ENCODE measurements at places on chromosomes 4 and X. TPM values are rescaled to one million over a fixed set of nuclear protein-coding genes. Genes with fewer than 3 reads are reported as not detected.

DNA sequence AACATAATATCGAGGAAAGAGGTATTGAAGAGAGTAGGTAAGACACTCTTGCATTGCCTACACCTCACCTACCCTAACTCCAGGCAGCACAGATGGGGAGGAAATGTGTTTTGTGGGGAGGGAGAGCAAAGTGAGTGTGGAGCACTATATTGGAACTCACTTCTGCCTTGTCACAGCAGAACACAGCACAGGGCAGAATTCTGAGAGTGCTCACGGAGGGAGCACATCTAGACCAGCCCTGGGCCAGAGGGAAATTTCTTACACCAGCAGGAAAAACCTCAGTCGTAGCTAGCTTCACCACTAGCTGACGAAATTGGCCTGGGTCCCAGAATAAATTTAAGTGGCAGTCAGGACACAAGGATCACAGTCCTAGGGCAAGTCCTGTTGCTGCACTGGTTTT is 517.3 kb downstream of the TMA16 start:
- no peak overlapping the region for H3K27ac ChIP-seq
- peaks cover 4% of the 10 kb centered on the region for H3K4me1 ChIP-seq
- H3K36me3 ChIP-seq: no peaks in the 10 kb centered on the region
- H3K4me3 ChIP-seq: no peak overlapping the region

- H3K36me3 ChIP-seq: no peaks in the 10 kb centered on the region
- H3K4me3 ChIP-seq: no peak overlapping the region
- peaks cover 30% of the 10 kb centered on the region for H3K4me1 ChIP-seq
- no peak for DNase-seq
- H3K27ac ChIP-seq: no peak overlapping the region
Measured at GRCh38 chr4:145527773-145528172, 46.1 kb downstream of the SMAD1 start.

DNA sequence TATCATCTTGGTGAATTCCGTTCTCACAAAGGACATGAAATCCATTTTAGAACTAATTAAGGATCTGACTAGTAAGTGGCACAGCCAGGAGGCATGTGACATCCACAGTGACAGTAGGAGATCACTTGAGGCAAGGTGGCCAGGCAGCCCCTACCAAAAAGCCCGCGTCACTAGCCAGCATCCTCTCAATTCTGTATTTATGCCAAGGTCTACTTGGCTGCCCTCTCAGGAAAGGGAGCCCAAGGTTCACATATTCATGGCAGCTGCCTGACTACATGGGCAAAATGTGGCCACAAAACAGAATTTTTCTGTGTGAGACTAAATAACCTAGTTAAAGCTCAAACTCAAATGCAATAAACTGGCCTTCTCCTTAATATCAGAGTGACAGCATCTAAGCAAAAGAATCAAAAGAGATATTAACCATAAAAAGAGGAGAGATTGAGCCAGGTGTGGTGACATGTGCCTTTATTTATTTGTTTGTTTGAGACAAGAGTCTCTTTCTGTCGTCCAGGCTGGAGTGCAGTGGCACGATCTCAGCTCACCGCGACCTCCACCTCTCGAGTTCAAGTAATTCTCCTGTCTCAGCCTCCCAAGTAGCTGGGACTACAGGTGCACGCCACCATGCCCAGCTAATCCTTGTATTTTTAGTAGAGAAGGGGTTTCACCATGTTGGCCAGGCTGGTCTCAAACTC is 51.5 kb downstream of the SLC9A7 start:
- DNase-seq: no peak
- H3K4me1 ChIP-seq: peaks cover 25% of the 10 kb centered on the region
- no peaks in the 10 kb centered on the region for H3K36me3 ChIP-seq
- no peaks in the 10 kb centered on the region for H3K27me3 ChIP-seq
- H3K27ac ChIP-seq: no peak overlapping the region

The GAGE2A gene
- 0.83 TPM for total RNA-seq

The CDKN2AIP gene
- 17.1 TPM for total RNA-seq
